ENCODE measurements at places on chromosomes 4 and X.

- no peak for DNase-seq
Observed at GRCh38 chr4:27194599-27195176, 334.0 kb downstream of the STIM2 start.

GRCh38 chr4:30856795-30857564 is 136.8 kb downstream of the PCDH7 start:
- DNase-seq, result no peak

DNA sequence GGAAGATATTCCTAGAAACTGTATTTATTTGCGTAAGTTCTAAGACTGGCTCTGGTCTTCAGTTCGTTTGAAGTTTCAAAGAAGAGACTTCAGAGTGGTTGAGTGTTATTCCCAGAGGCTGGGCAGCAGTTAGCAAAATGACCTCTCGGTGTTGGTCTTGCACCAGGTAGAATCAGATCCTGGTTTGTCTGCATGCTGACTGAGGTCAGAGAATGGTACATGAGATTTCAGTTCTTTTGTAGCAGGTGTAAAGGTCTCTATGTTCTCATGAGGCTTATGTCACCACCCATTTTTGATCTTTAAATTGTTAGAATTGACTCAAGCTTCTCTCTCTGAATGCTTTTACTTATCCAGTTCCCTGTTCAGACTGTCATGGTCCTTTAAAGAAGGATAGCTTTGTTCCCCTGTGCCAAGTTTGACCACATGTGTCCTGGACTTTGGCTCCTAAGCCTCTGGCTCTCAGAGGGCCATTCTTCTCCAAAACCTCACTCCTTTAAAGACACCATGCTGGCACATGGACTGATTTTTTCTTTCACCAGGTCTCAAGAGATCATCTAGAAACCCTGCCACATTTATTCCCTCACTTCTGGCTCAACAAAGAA is 355.8 kb upstream of the BOD1L1 start:
- no peak for DNase-seq

DNA sequence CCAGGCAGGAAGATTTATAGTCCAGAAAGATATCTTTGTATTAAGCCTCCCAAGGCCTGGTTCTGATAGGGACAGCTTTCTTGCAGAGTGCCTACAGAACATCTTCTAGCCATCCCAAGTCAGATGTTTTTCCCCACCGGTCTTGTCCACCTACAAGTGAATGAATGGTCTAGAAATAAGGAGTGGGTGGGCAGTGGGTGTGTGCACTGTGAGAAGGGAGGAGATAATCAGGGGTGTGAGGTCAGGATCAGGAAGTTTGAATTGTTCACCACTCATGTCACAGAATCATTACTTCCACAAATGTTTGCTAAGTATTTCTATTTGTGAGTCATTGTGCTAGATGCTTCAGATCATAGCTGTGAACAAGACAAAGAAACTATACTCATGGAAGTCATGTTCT is 332.6 kb downstream of the NKX6-1 start:
- DNase-seq, result no peak

- no peak for DNase-seq
Observed at GRCh38 chrX:98448524-98448923, 1564.8 kb downstream of the RPA4 start.

DNA sequence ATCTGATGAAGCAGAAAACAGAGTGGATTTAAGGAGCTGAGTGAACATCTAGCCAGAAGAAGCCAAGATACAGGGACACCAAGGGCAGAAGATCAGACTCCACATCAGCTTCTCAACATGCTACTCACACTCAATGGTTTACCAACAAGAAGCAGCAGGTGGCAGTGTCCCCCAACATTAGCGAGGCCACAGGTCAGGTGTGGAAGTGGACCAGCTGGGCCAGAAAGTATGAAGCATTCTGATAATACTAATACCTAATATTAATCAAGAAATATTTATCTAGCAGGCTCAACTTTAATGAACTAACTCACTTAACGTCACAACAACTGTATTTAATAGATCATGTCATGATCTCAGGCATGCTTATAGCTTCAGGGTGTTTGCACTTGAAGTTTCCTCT is 73.4 kb upstream of the TTC29 start:
- peak; percentile 3 for DNase-seq

- DNase-seq, result no peak
Observed at GRCh38 chrX:20382518-20383297, 116.0 kb upstream of the RPS6KA3 start.

- DNase-seq, result no peak
Observed at GRCh38 chr4:94534401-94535312, 82.9 kb downstream of the PDLIM5 start.

- no peak for DNase-seq
Observed at GRCh38 chr4:165851256-165851655, 21.8 kb upstream of the TLL1 start.

GRCh38 chr4:107279733-107280132 is 243.6 kb upstream of the DKK2 start:
- no peak for DNase-seq

- no peak for DNase-seq
Observed at GRCh38 chr4:15833801-15834200, 55.7 kb downstream of the CD38 start.

GRCh38 chr4:93657527-93657926 is 171.0 kb upstream of the ATOH1 start:
- no peak for DNase-seq

- DNase-seq, result no peak
Observed at GRCh38 chr4:182901337-182901736, 15.8 kb downstream of the DCTD start.

GRCh38 chrX:44234116-44234515 is 109.4 kb downstream of the EFHC2 start:
- DNase-seq, result no peak

GRCh38 chrX:122418758-122419157 is 765.3 kb upstream of the GRIA3 start:
- DNase-seq, result no peak

Measured in effector memory CD4-positive, alpha-beta T cell (primary cell).